GDM1 (cell line): ENCODE measurements at places on chromosomes 11 and 22.
A peak's percentile ranks its signal among the peaks of the same experiment; 100 is the strongest.

GRCh38 chr11:1501421-1502167 lies 15.0 kb upstream of the MOB2 start:
- no peak for DNase-seq

DNA sequence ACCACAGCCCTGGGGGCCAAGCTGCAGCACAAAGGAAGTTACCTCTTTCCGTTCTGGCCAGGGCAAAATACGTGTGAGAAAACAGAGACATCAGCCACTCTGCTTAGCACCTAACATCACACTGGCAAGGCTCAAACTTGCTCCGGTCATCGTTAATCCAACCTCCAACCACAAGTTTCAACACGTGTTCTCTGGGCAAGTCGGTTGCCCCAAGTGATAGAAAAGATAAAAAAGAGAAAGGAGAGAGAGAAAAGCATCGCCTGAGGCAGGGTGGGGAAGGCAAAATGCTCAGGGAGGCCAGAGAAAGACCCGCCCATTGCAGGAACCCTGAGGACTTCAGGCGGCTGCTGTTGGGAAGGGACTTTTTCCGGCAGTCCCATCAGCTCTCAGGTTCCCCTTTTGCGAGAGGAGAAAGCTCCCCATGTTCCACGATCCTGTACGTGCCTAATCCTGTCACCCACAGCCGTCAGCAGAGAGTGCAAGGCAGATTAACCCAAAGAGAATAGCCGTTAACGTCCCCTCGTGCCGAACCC lies 18.5 kb upstream of the B4GALNT4 start:
- DNase-seq, result no peak

DNA sequence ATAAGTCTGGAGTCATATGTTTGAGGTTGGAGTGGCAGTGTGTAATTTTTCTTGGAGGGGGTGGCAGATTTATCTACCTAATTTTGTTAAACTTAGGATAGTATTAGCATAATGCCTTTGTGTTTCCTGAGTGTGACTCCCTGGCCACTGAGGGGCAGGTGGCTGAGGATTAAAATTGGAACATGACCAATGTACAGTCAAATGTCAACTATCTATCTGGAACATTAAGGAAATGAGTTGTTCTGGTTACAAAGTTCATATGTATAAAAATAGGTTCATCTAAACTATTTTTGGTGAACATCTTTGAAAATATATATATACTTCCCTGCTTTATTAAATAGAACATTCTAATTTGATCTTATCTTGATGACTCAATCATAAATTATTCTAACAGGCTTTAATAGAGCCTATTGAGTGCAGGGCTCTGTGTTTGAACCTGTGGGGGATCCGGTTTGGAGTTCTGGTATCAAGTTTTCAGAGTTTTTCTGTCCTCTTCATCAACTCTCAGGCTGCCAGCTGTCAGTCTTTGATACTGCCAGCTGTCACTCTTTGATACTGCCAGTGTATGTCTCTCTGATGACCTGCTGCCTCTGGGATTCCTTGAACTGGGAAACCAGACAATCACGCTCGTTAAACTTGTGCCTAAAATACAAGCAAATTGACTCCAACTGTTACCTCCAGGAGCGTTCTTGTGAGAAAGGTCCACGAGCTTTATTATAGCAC lies 309.6 kb downstream of the METTL15 start:
- DNase-seq, result no peak

- no peak for DNase-seq
Observed at GRCh38 chr11:9625162-9625561, 38.7 kb upstream of the SWAP70 start.

DNA sequence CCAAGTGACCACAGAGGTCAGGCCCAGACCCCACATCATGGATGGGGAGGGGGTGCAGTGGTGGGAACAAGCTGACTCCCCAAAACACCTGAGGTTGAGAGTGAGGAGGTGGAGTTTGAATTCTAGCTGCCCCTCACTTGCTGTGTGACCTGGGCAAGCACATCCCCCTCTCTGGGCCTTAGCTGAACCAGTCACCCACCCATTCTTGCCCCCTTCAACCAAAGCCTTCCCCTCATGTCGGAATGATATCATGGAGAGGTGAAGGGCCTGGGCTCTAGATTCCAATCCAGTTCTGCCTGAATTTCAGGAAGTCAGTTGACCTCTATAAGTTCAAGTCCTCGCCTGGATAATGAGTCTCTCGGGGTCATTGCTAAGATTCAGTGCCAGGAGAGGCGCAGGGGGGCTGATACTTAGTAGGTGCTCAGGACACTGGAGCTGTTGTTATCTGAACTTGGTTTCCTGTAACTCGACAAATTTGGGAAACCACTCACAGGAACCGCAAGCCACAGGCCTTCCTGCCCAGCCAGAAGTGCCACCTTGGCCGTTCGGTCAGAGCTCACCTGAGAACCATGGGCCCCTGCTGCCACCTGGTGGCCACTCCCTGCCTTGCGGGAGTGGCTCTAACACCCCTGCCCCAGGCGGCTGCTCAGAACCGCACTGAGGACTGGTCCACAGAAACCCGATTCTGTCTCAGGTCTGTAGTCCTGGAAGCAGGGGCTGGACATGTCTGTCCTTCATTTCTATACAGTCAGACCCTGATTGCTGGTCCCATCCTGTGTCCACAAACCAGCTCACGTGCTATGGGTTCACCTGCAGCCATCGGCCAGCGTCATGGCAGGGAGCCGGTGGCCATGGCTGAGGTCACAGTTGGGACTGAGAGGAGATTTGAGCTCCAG lies 6.9 kb downstream of the CDC42EP1 start:
- DNase-seq, result peak; percentile 80

GRCh38 chr11:67163006-67163405 lies 43.9 kb downstream of the KDM2A start:
- DNase-seq, result no peak

DNA sequence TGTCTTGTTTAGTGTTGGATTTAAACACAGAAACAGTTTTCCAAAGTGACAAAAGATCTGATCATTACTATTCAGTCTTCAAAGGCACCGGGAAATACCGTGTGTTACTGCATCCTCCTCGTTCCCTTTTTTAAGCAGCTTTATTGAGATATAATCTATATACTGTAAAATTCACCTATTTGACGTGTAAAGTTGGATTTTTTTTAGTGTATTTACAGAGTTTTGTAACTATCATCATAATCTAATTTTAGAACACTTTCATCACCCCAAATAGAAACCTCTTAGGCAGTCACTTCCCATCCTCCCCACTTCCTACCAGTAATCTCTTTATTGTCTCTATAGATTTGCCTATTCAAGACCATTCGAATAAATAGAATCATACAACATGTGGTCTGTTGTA lies 1.4 kb downstream of the ANO5 start:
- DNase-seq, result no peak

DNA sequence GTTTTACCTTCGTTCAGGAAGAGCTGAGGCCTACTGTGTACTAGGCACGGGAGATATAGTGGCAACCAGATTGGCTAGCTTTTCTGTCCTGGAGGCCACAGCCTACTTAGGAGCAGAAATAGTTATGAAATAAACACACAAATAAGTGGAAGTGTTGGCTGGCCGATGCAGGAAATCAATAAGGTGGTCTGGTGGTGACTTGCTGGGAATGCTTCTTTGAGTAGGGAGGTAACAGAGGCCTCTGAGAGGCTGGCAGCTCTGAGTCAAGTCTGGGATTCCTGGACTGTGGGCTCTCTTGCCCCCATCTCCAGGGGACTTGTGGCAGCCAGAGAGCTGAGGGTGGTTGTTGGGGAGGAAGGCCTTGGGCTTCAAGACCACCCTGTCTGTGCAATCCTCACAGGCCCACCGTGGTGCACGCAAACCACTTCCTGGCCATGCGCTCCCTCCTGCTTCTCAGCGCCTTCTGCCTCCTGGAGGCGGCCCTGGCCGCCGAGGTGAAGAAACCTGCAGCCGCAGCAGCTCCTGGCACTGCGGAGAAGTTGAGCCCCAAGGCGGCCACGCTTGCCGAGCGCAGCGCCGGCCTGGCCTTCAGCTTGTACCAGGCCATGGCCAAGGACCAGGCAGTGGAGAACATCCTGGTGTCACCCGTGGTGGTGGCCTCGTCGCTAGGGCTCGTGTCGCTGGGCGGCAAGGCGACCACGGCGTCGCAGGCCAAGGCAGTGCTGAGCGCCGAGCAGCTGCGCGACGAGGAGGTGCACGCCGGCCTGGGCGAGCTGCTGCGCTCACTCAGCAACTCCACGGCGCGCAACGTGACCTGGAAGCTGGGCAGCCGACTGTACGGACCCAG lies 4.1 kb downstream of the SERPINH1 start:
- DNase-seq, result no peak

DNA sequence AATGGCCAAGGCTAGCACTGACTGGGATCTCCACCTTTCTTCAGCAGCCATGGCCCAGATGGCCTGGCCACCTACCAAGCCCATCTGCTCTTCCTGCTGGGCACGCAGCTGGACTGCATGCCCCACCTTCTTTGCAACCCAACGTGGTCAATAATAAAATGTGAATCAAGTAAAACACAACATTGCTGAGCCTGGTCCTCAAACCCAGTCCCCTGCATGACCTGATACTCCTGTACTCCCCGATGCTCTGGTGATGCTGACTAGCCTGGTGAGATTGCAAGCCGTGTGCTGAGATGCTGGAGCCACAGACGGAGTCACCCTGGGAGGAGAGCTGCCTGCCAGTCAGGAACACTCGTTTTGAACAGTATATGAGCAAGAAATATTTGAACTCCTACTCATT lies 34.0 kb downstream of the PARVG start:
- DNase-seq, result no peak

DNA sequence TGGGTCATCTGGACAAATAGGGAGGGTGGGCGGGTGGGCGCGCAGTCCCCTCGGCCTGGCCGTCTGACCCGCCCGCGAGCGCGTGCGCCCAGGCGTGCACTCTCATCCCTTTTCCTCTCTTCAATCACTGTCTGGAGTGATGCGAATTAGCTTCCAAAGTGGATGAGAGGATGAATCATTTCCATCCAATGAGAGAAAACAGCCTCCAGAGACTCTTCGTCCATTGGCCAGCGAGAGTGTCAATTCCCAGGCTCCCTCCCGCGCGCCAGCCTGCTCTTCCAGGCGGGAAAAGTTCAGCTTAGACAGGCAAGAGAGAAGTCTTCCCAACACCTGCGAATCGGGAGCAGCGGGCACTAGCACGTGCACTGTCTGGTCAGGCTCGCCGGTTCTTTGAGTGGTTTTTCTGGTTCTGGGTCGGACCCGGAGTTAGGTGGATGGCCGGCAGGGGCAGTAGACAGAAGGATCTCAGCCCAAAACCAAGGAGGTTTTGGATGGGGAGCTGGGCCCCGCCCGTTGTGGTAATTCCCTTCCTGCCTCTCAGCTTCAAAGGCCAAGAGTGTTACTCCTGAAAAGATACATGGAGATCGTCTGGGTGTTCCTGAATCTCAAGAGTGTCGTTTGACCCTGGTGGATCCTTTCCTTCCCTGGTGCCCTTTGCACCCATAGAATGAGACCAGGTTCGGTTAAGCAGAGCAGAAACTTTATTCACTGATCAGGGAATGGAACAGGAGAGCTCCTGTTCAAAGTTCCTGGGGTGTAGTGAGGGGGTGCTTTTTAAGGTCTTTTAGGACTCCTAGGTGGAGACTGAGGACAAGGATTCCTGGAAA lies 33.4 kb upstream of the GLYATL1 start:
- DNase-seq, result no peak

DNA sequence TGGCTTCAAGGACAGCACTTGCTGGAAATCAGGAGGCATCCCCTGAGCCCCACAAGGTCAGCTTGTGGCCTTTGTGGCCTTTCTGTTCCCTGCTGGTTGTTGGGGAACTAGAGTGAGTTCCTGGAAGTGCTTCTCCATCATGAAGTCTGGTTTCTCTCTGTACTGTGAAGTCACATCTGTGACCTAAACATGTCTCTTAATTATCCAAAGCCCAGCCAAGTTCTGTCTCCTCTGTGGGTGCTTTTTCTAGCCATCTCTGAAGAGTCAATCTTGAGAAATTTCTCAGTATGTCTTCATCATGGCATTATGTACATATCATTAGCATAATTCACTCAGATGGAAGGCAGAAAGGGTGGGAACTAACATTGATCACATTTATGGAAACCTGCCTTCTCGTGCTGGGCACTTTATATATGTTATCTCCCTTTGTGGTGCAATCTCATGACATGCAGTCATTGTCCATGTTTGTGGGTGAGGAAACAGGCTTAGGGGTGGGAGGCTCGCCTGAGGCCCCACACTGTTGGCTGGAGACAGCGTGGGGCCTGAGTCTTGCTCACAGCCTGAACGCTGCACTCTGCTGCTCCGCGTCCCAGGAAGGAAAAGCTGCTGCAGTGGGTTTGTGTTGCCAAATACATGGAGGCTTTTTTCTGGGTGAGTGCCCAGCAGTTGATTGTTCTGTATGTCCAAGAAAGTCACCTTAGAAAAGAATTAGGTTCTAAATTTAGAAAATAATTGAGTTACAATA lies 24.6 kb downstream of the IGHMBP2 start:
- DNase-seq, result no peak

- DNase-seq, result no peak
Observed at GRCh38 chr11:46505741-46506482, 87.9 kb downstream of the AMBRA1 start.

DNA sequence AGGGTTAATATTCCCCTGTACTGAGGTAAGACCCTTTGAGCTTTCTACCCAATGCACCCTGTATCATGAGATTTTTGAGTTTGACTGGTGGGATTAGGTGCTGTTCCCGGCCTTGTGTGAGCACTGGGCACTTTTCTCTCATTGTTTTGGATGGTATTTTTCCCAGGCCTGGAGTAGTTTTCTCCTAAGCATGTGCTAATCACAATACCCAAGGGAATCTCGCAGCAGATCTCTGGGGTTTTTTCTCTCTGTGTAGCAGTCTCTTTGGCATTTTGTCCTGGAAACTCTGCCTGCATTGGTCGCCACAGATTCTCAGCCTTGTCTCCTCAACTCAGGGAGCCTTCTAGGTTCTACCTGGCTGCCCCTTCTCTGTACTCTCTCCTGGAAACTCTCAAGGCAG lies 19.9 kb downstream of the IGHMBP2 start:
- no peak for DNase-seq

DNA sequence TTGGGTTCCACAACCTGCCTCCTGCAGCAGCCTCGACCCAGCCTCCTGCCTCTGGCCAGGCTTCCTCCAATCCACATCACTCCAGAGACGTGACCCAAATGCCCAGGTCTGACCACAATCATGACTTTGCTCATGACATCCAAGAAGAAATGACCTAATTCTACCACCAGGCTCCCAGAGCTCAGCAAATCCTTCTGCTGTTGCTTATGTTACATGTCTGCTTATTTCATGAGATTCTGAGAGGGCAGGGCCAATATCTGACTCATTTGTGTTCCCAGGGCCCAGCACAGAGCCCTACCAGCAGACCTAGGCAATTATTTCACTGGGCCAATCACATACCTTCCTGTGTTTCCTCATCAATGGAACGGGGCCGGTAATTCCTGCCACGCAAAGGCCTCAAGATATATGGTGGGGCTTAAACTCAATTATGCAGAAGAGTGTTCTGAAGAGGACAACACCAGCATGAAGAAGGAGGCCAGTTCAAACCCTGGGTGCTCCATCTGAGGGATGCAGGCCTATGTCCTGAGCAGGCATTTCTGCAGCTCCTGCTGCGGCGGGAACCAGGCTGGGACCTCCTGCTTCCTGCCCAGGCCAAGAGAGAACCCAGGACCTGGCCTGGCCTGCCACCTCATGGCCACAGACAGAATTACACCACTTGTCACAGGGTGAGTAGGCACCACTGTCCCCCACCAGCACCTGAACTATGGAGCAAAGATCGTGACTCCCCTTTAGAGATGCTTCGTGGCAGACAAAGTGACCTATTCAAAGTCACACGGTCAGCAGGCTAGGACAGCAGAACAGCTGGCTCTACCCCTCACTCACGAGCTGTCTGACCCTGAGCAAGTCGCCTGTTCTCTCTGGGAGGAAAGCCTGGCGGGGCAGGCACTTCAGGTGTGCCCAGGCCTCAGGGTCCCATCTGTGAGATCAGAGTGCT lies 5.9 kb downstream of the CENPM start:
- peak; percentile 55 for DNase-seq

GRCh38 chr11:35780951-35781860 lies 118.6 kb downstream of the TRIM44 start:
- DNase-seq, result no peak

- no peak for DNase-seq
Observed at GRCh38 chr11:41309111-41309522, 150.3 kb downstream of the LRRC4C start.
